ENCODE measurements at places on chromosomes 3 and 15.

GRCh38 chr15:73752806-73753193 lies 351 bp downstream of the INSYN1 start:
- DNase-seq: peak; percentile 38

DNA sequence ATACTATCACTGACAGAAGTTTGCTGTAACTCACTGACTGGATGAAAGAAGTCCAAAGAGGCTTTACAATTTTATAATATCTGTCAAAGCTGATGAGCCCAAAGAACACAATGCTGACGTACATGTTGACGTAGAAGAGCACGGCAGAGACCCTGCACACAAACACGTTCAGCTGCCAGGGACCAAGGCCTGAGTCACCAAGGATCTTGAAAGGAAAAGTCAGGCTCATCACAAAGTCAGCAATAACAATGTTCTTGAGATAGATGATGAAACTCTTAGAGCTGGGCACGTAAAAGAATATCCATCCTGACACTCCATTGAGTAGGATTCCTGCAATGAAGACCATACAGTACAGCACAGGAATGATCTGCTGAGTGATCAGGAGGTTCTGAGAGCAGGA lies 10.9 kb upstream of the GPR171 start:
- DNase-seq: no peak

- DNase-seq: no peak
Observed at GRCh38 chr3:48256557-48256956, 15.7 kb downstream of the ZNF589 start.

GRCh38 chr3:110654843-110655502 lies 416.6 kb upstream of the NECTIN3 start:
- no peak for DNase-seq

- DNase-seq: peak; percentile 20
Observed at GRCh38 chr3:159941038-159942000, 47.3 kb upstream of the IL12A start.

GRCh38 chr3:149657926-149658743 lies at the start of gene WWTR1:
Gene WWTR1, minus strand, starts transcription at chr3:149658025. Its CDS starts 719 bp downstream, at chr3:149657306.
- DNase-seq: peak; percentile 90

GRCh38 chr15:96053031-96053780 lies 277.3 kb upstream of the NR2F2 start:
- DNase-seq: peak; percentile 17

GRCh38 chr15:89907289-89907688 lies 5.5 kb downstream of the ARPIN start:
- DNase-seq: peak; percentile 24

- DNase-seq: peak; percentile 14
Observed at GRCh38 chr15:33788906-33789540, 179.3 kb upstream of the CHRM5 start.

GRCh38 chr3:10193692-10194327 lies 29.1 kb downstream of the IRAK2 start:
- DNase-seq: no peak

GRCh38 chr3:110881069-110881468 lies 190.5 kb upstream of the NECTIN3 start:
- DNase-seq: peak; percentile 81

GRCh38 chr3:10357592-10358308 lies 36.8 kb upstream of the SEC13 start:
- no peak for DNase-seq

- DNase-seq: no peak
Observed at GRCh38 chr3:101011136-101011535, 17.9 kb upstream of the ABI3BP start.

DNA sequence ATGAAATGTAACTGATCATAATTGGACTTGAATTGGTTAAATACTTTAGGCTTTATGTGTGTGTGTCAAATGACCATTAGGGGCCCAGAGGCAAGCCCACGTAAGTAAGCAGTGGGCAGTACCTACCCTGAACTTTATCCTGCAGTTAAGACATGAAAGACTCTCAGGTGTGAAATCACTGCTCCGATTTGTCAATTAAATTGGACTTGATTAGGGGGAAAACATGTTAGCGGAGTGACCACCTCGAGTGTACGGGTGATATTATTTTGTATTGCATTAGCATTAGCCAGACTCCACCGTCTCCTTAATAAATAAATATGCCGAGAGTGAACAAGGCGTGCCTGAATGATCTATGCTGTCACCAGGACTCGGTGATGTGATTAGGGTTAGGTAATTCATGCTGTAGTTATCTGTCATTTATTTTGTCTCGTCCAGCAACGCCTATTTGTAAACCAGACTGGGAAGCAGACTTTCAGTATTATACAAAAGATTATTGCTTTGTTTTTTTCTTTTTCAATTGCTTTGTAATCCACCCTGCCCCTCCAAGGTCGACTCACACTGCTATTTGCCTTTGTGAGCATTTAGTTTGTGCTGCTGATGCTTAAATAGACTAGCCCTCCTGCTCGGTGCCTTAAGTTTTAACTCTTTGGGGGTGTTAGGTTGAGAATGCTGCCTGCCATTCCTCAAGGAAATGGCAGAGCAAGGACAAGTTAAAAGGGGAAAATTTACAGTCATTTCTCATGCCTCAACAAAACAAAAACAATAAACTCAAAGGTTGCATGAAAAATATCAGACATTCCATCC lies 1.8 kb downstream of the RBMS3 start:
- DNase-seq: no peak

- DNase-seq: no peak
Observed at GRCh38 chr3:45606003-45606402, 11.5 kb downstream of the LIMD1 start.

GRCh38 chr15:43800286-43801141 lies at the start of gene HYPK:
Gene HYPK, plus strand, starts transcription at chr15:43800599. Its CDS starts 24 bp downstream, at chr15:43800623.
- peak; percentile 88 for DNase-seq

- peak; percentile 33 for DNase-seq
Observed at GRCh38 chr3:184737641-184738505, 26.0 kb upstream of the MAGEF1 start.

GRCh38 chr3:150309557-150309956 lies 98.5 kb upstream of the TSC22D2 start:
- no peak for DNase-seq

GRCh38 chr15:46941241-46941640 lies 776.1 kb upstream of the SEMA6D start:
- no peak for DNase-seq

DNA sequence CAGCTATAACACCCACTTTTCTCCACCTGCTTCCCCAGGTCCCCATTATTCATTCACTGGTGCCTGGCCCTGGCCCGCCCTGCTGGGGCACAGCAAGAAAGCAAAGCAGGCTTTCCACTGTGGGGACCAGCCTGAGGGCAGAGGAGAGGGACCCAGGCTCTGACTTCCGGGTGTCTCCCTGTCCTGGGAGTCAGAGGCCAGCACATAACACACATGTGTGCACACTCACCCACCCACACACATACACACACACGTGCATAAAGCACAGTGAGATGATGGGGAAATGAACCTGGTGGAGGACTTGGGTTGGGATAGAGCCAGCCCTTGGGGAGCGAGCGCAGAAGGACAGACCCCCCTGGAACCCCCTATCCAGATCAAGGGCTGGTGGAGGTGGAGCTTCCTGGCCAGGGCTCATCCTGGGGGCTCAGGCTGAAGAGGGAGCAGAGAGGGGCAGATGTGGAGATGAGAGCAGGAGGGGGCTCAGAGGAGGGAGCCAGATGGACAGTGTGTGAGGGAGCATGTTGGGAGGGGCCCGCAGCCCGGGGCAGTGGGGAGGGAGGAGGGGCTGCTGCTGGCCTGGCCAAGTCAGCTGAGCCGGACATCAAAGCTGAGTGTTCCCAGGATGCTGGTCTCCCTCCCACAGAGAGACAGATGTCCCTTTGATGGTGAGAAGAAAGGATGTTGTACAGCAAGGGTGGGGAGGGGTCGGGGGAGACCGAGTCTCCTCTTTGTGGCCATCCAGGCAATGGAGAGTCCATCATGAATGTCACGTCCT lies 78.2 kb downstream of the LINGO1 start:
- no peak for DNase-seq

DNA sequence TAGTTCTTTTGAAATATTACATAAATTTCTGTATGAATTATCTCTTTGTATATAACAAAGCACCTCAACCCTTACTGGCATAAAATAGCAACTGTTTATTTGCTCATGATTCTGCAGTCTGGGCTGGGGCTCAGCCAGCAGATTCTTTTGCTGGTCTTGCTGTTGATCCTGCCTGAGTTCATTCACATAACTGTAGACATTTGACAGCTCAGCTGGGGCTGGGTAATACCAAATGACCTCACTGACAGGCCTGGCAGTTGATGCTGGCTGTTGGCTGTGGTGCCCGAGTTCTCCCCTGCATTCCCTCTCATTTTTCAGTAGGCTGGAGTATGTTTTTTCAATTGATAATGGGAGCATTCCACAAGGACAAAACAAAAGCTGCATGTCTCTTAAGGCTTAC lies 449.9 kb upstream of the GOLIM4 start:
- DNase-seq: no peak

- DNase-seq: no peak
Observed at GRCh38 chr3:141316851-141317250, 51.5 kb upstream of the ZBTB38 start.

- no peak for DNase-seq
Observed at GRCh38 chr3:155972885-155973584, 102.6 kb downstream of the GMPS start.

- DNase-seq: no peak
Observed at GRCh38 chr3:4515916-4516579, 22.9 kb downstream of the ITPR1 start.

- peak; percentile 25 for DNase-seq
Observed at GRCh38 chr3:139113231-139113992, 68.7 kb upstream of the PRR23C start.

Data from DMS53 (cell line).